Fibroblast of skin of scalp (primary cell): ENCODE measurements at places on chromosomes 6 and 20.

- DNase-seq, result peak; percentile 91
Observed at GRCh38 chr6:37717836-37718251, 20.2 kb upstream of the MDGA1 start.

DNA sequence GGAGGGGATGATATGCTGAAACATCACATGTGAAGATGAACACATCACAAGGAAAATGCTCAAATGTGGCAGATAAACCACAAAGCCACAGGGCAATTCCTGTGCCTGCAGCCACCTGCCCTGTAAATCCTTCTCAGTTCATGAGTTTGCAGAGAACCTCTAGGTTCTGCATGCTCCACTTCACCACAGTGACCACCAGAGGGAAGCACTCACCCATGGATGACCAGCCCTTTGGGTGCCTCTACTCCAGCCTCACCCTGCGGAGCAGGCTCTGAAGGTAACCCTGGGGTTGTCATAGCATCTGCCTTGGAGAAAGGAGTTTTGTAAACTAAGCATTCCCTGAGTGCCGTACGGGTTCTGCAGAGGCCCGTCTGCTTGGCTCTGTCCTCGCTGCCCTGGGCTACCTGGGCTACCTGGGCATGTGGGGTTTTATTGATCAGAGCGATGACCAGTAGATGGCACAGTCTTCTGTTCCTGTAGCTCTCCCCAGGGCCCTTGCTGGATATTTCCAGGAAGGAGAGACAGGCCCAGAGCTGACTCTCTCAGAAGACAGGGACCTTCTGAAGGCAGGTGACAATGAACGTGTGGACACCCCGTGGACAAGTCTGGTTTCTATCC is 31.7 kb upstream of the CST1 start:
- DNase-seq, result peak; percentile 14

GRCh38 chr6:45592991-45593390 is 215.3 kb upstream of the SUPT3H start:
- peak; percentile 31 for DNase-seq

GRCh38 chr6:90098627-90099026 is 198.0 kb downstream of the BACH2 start:
- peak; percentile 23 for DNase-seq

GRCh38 chr6:46867411-46867810 is 54.3 kb downstream of the ADGRF5 start:
- DNase-seq, result no peak

GRCh38 chr20:43833511-43834395 is 80.9 kb upstream of the TOX2 start:
- DNase-seq, result no peak

- DNase-seq, result no peak
Observed at GRCh38 chr20:53994088-53994487, 76.3 kb downstream of the BCAS1 start.

GRCh38 chr6:119768201-119768600 is 418.6 kb upstream of the MAN1A1 start:
- DNase-seq, result no peak

DNA sequence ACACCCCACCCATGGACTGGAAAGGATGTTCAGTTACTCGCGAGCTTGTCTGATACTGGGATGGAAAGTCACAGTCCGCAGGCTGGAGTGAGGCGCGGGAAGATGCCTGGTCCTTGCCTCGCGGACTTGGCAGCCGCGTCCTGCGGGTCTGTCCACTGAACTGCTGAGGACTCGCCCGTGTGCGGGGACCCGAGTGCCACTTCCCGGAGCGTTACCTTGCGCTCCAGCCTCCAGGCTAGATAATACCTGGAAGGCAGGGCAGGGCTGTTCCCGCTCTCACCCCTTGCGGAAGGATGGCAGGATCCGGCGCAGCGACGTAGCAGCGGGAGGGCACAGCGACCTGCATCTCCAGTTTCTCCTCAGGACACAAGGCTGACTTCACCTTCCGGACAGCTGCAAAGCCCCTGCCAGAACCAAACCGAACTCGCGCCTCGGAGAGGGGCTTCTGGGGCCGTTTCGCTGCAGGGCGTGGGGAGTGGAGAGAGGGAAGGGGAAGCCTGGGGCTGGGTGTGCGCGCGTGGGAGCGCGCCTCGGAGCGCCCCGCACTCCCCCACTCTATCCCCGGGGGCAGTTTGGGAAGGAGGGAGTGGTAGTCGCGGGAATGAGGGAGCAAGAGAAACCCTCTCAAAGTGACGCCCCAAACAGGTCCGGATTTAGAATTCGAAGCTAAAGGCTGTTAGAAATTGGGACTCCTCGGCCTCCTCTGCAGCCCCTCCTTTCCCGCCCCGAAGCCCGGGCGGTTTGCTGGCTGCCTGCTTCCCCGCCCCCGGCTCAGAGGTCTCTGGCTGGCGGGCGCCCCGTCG is at the start of gene KCNQ5:
Gene KCNQ5 (plus strand): TSS at position 774 of the 803 bp plus-strand sequence.
- no peak for DNase-seq

DNA sequence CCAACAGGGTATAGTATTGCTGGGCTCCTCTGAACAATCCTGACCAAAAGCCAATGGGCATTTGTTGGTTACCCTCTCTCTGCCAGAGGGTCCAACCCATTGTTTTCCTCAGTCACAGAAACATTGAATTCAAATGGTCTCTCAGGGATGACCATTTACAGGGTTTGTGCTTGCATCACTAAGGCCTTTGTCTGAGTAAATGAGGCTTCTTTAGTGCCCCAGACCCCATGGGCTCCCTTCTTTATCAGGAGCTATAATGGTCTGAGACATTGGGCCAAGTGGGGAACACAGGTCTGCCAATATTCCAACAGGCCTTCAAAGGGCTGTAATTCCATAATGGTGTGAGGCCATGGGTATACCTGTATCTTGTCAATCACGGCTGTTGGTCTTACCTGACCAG is 27.1 kb downstream of the GSTA2 start:
- DNase-seq, result no peak

DNA sequence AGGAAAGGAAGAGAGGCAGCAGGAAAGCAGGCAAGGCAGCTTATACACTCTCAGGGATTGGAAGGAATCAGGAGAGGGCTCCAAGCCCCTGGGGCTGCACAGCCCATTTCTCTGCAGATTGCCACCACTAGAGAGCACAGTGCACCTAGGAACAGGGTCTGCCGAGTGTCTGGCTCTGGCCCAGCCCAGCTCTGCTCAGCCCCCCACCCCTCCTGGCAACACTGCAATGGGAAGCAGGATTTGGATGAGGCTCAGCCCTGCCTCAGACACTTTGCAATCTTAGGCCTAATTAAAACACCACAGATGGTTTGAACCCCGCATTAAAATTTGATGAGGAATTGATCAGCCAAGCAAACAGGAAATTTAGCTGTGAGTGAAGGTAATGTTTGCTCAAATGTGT is 252.7 kb downstream of the DHX35 start:
- DNase-seq, result no peak
